ENCODE measurements at places on chromosomes 13 and 19. TPM values are rescaled to one million over a fixed set of nuclear protein-coding genes. Genes with fewer than 3 reads are reported as not detected.
A peak's percentile ranks its signal among the peaks of the same experiment; 100 is the strongest.

DNA sequence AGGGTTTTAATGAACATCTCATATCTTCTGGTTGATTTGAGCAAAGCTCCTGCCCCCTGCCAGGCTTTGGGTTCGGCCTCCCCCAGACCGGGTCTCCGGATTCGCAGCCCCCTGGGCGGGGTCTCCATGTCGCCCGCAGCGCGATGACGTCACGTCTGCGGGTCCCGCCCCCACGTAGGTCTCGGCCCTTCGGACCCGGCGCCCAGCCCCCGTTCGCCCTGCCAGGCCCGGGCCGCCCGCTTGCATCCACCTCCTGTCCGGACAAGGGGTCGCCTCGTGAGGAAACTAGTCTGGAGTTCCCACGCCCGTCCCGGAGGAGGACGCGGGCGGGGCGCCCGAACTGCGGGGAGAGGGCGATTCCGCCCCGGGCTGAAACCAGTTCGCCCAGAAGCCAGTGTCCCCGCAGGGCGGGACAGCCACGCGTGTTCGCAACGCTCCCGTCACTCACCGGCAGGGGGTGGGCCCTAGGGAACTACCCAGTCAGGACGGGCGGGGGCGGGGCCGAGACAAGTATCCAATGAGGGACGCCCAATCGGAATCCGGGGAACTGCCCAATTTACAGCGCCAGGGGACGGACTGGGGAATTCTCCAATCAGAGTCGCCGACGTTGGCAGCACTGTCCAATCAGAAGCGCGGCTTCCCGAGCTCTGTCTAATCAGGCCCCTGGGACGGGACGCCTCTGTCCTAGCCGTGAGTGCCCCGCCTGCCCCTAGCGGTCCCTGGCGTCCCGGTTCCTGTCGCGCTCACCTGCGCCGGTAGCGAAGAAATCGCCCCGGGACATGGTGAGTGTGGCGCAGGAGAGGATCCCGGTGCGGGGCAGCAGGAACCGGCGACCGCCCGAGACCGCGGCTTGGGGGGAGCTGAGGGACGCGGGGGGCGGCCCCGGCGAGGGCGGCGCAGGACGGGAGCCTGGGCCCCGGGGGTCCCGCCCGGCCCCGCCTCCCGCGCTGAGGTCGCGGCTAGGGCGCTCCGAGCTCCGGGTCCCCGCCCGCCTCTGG is at the start of gene ZNF555:
Gene ZNF555 (plus strand): TSS at position 682 of the 998 bp plus-strand sequence. CDS start 98 bp downstream, at position 780.
- DNase-seq, result peak; percentile 95

LHFPL6 gene
- 1.7 TPM for total RNA-seq

U2AF1L4 gene
- total RNA-seq, result 24.3 TPM

GRCh38 chr13:107743100-107743499 is 472.2 kb downstream of the LIG4 start:
- DNase-seq, result no peak

GRCh38 chr13:31310786-31311185 is 111.0 kb downstream of the B3GLCT start:
- DNase-seq, result no peak

DNA sequence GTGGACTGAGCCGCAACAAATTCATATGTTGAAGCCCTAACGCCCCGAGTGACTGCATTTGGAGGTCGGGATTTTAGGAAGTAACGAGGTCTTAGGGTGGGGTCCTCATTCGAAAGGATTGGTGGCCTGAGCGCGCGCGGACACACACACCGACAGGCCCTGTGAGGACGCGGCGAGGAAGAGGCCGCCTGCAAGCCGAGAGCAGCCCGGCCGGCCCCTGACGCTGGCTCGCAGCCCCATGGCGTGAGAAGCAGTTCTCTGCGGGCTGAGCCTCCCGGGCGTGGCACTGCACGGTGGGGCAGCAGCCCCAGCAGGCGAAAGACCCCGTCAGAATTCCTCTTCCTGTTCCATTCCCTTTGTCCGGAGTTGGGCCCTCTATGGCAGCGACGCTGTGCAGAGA is 131.2 kb downstream of the CRYL1 start:
- DNase-seq, result no peak

- DNase-seq, result no peak
These were observed 17.3 kb upstream of the ZNF14 start for GRCh38 chr19:19749908-19750841.

DNA sequence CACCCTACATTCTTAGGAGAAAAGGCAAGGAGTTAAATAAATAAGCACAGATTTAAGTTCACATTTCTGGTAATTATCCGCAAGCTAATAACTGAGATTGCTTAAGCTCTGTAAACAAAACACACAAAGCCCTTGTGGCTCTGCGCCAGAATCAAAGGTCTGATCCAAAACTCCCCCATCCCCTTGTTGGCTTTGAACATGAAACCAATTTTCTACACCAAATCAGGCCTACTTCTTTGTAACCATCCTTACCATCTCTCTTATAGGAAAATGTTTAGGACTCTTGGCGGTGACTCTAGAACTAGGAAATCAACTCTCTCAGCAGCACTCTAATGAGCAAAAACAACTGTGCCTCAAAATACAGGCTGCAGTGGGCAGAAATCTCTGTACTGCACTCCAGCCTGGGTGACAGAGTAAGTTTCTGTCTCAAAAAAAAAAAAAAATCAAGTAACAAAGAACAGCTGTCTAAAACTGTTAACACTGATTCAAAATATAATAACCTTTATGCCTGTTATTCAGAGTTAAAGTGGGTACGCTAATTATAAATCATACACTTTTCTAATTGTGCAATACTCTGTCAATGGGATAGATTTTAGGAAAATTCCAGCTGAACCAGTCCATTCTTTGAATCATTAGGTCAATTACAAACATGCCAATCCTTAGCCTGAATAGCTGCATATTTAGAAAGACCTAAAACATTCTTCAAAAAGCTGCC is 25.8 kb downstream of the ABCC4 start:
- no peak for DNase-seq

TEKTIP1 gene
- 2.5 TPM for total RNA-seq

LILRB5 gene
- 0.17 TPM for total RNA-seq

PLPPR3 gene
- total RNA-seq, result 392 TPM

GRCh38 chr13:54433493-54434206 is 1405.0 kb downstream of the OLFM4 start:
- DNase-seq, result no peak

GRCh38 chr13:90103099-90103784 is 1244.2 kb upstream of the MIR17HG start:
- DNase-seq, result no peak

DNA sequence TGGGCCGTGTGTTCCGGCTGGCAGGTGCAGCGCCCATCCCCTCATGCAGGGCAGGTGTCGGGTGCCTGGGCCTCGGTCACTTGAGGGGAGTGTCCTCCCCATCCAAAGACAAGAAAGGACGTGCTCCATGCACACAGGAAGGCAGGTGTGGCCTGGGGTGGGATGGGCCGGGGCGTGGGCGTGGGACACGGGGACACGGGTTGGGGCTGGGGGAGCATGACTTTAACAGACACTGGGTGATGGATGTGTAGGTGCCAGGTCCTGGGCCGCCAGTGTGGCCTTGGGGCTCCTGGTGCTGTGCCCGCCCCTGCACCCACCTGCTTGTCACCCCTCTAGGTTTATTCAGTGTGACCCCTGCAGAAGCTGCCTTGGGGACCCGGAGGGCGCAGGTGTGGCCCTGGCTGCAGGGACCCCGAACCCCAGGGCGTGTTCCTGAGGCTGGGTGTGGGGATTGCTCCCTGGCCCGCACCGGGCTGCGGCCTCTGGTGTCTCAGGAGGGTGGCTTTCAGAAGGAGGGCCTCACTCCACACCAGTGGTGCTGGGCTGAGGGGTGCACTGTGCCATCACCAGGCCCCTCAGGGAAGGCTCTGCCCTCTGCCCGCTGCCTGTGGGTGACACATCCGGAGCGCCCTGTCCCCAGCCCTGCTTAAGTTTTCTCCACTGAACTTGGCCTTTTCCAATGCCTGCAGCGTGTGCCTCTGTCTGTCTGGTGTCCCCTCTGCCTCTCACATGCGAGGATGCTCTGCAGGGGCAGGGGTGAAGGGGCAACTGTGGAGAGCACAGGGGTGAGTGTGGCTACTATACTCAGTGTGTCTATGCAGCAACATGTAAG is 5.2 kb downstream of the TMEM255B start:
- DNase-seq, result no peak

SMIM44 gene
- total RNA-seq, result not detected

- no peak for DNase-seq
These were observed 1078.9 kb downstream of the SLITRK1 start for GRCh38 chr13:82803341-82803740.

GRCh38 chr13:110556224-110556606 is 5.3 kb downstream of the RAB20 start:
- DNase-seq, result no peak
